ENCODE measurements at places on chromosomes 6 and 20. TPM values are rescaled to one million over a fixed set of nuclear protein-coding genes. Genes with fewer than 3 reads are reported as not detected.

DNA sequence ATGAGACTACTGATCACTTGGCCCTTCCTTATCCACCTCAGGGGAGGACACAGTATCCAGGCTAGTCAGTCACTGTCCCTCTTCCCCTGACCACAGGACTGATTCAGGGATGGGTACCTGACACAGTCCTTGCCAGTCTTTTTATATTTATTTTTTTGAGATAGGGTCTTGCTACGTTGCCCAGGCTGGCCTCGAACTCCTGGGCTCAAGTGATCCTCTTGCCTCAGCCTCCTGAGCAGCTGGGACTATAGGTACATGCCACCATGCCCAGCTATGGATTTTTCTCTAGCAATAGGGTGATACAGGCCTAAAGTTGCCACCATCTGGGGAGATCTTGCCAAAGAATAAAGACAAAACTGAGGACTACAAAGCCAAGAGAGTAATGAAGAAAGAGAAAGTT, 10.2 kb downstream of the TUBB2B start:
- H3K36me3 ChIP-seq: no peaks in the 10 kb centered on the region
- no peak for DNase-seq
- no peak overlapping the region for H3K27ac ChIP-seq

DNA sequence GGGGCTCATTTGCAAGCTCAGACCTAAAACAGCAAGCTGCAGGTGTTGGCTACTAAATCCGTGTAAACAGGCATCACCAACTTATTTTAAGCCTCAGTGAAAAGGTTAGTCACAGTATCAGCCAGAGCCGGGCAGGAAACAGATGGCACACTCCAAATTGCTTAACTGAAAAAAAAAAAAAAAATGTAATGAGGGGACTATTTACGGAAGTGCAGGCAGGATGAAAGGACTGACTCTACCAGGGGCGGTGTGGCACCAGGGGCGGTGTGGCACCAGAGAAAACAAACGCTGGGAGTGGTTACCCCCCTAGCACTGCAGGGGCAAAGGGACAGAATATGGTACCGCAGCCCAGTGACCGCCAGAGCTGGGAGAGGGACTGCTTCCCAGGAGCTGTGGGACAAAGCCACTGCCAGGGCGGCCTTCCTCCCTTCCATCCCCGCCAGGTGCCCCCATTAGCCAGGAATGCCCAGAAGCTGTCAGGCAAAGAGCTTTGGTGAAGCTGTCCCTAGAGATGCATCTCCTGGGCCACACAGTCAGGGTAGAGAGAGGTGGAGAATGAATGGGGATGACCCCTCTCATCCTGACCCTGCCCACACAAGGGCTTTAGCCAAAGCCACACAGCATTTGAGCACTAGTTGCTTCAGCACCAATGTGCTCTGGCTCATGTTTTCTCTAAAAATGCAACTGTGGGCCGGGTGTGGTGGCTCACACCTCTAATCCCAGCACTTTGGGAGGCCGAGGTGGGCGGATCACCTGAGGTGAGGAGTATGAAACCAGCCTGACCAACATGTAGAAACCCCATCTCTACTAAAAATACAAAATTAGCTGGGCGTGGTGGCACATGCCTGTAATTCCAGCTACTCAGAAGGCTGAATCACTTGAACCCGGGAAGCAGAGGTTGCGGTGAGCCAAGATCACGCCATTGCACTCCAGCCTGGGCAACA, 39.6 kb upstream of the GFOD1 start:
- H3K4me3 ChIP-seq: no peak overlapping the region
- no peaks in the 10 kb centered on the region for H3K27me3 ChIP-seq
- peak; percentile 6 for DNase-seq
- no peaks in the 10 kb centered on the region for H3K36me3 ChIP-seq

- H3K27me3 ChIP-seq: peaks cover 3% of the 10 kb centered on the region
- DNase-seq: no peak
- no peaks in the 10 kb centered on the region for H3K36me3 ChIP-seq
Measured at GRCh38 chr6:107713563-107713962, 110.5 kb downstream of the SCML4 start.

DNA sequence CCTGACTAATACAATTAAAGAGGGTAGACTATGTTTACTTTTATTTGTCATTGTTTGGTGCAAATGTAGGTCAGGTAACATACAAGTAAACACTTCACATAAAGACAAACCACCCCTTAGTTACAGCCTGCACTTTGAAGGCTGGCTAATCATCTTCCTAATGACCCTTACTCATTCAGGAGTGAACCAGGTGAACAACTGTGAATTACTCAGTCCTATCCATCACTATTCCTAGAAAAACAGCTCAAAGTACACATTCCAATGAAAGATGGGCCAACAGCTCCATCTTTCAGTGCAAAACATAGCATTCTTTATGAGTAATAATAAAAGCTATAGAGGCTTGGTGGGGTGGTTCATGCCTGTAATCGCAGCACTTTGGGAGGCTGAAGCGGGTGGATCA, 78.2 kb downstream of the FRK start:
- DNase-seq: no peak
- no peaks in the 10 kb centered on the region for H3K27me3 ChIP-seq
- no peaks in the 10 kb centered on the region for H3K36me3 ChIP-seq

C20orf204 gene
- total RNA-seq: 0.99 TPM

PRPH2 gene
- total RNA-seq: not detected
